ENCODE measurements at places on chromosomes 1 and 21.
A peak's percentile ranks its signal among the peaks of the same experiment; 100 is the strongest.

DNA sequence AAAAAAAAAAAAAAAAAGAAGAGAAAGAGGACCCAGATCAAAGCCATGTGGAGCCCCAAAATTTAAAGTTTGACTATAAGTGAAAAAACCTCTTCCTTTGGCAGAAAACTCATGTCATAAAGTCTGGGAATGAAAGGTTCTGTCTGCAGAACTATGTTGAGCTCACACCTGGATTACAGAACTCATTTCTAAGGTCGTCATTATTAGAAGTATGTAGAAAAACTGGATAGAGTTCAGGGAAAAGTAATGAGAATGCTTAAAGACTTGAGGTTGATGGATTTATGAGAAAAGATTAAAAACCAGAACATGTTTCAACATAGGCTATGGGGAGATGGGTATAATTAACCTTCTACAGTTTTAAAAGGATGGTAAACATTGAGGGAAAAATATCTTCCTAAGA is 90.7 kb upstream of the COL11A1 start:
- no peak for DNase-seq

DNA sequence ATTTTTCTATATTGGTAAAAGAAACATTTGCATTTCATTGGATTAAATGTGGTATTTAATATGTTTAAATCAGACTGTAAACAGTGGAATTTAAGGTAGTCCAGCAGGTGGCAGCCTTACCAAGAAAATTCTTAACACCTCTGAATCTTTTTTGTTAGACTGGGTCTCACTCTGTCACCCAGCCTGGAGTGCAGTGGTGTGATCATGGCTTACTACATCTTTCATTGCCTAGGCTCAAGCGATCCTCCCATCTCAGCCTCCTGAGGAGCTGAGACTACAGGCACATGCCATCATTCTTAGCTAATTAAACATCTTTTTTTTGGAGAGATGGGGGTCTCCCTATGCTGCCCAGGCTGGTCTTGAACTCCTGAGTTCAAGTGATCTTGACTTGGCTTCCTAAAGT is 98.8 kb downstream of the RABGAP1L start:
- peak; percentile 29 for DNase-seq

GRCh38 chr1:110212169-110213142 is 2.3 kb downstream of the KCNC4 start:
- DNase-seq = peak; percentile 55

GRCh38 chr21:39885119-39885848 is 18.0 kb downstream of the PCP4 start:
- DNase-seq = peak; percentile 94

DNA sequence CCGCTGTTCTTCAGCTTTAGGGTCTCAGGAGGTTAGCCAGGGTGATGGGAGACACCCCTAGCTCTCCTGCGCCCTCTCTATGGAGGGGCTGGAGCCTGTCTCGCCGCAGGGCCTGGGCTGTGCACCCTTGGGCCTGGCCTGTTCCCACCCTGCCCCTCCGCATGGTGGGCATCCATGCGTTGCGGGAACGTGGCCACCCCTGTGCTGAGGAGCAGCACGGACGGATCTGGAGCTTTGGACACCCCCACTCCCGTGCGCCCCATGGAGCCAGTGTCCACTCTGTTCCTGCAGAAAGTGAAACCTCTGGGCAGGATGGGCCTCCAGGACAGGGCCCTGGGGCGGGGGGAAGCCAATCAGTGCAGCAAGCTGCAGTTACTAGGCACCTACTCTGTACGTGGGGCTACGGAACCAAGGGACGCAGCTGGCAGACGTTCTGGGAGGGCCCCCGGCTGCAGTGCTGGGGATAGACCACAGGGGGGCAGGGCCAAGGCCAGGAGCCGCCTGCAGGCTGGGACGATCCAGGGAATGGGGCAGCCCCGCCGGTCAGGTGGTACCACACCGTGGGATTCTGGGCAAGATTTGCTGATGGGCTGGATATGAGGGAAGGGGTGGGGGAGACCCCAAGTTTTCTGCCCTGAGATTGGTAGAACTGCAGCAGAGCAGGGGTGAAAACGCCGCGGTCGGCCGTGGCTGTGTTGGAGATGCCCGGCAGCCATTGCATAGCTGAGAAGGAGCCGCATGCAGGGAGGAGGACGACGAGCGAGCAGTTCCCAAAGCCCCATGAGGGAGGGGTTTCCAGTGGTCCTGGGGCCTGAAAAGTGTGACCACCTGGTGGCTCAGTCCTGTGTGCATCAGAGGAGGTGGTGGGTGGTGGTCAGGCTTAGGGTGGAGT is 43.3 kb downstream of the TP73 start:
- peak; percentile 59 for DNase-seq

DNA sequence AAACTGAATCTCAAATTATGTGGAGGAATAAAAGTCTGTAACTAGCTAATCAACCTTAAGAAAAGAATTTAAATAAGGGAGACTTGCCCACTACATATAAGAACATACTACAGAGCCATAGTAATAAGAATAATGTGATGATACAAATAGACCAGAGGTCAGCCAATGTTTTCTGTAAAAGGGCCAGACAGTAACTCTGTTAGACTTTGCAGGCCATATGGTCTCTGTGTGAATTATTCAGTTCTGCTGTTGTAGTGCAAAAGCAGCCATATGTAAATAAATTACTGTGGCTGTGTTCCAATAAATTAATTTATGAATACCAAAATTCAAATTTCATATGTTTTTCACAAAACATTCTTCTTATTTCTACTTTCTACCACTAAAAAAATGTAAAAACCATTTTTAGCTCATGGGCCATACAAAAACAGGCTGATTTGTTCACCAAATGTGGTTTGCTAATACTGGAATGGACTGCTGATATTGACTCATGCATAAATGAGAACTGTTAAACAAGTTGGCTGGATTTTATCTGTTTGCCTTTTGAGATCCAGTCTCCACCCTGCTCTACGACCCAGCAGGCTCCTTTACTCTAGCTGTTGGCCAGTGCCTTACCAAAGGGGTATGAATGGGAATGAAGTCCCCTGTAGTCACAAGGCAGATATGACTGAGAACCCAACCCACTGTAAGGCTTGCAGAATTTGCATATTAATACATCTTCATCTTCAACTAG is 98.2 kb upstream of the ZNHIT6 start:
- DNase-seq = no peak

DNA sequence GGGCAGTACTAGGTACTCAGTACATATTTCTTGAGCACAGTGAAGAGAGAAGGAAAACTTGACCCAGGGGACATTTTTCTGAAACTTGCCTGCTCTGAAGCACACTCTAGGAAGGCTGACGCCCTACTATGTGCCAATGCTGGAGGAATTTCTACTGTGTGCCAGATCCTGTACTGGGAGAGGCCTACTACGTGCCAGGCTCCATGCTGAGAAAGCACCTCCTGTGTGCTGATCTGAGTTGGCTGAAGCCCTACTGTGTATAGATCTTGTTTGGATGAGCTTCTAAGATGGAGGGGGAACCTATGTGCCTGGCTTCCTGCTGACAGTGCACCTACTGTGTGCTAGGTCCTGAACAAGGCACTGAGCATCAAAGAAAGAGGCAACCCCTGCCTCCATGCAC is 86.2 kb downstream of the GRIK3 start:
- DNase-seq = no peak

Data from thyroid gland (tissue), 4 donors.